Tibial nerve (tissue), 4 donors: ENCODE measurements at places on chromosomes 2 and 18. TPM values are rescaled to one million over a fixed set of nuclear protein-coding genes. Genes with fewer than 3 reads are reported as not detected.
A peak's percentile ranks its signal among the peaks of the same experiment; 100 is the strongest.

- H3K27ac ChIP-seq: no peak overlapping the region
- no peaks in the 10 kb centered on the region for H3K4me1 ChIP-seq
- H3K4me3 ChIP-seq: no peak overlapping the region
- DNase-seq: no peak
- H3K36me3 ChIP-seq: no peaks in the 10 kb centered on the region
Measured at GRCh38 chr2:230942920-230943896, 18.2 kb upstream of the GPR55 start.

GRCh38 chr2:11743366-11743765 lies 3.1 kb upstream of the LPIN1 start:
- H3K4me1 ChIP-seq: no peaks in the 10 kb centered on the region
- H3K36me3 ChIP-seq: no peaks in the 10 kb centered on the region
- no peak for DNase-seq
- H3K4me3 ChIP-seq: no peak overlapping the region
- H3K27ac ChIP-seq: peak overlapping the region; percentile 97

DNA sequence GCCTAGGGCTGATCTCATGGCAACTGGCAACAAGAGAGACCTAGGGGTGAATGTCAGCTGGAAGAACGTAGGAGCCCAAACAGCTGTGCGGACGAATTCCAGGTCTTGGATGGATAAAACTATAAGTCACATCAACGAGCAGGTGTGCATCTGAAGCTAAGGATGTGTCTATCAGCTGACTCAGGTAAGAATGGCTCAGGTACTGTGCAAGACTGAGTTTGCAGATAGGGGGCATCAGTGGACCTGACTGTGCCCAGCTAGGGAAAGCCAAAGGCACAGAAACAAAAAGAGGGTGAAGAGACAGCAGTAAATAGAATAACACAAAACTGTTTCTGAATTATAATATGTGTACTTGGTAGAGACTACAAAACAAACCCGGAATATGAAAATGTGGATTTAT lies 357.3 kb downstream of the ZEB2 start:
- H3K27ac ChIP-seq: no peak overlapping the region
- H3K27me3 ChIP-seq: no peaks in the 10 kb centered on the region
- no peak overlapping the region for H3K4me3 ChIP-seq
- no peaks in the 10 kb centered on the region for H3K4me1 ChIP-seq

DNA sequence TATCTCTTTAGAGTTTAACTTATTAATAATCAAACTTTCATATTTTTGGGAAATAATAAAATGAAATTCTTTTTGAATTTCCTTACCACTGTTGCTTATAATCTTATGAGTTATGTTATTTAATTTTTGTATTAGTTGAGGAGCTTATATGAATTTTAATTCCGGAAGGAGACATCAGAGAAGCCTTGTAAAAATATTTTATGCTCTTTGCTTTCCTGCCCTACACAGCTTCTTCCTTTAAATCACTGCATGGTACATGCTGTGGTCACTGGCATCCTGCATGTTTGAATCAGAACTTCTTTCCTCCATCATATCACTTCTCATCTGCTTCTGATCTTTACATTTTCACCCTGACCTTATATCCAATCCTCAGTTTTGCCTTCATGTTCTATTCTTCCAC lies 266.7 kb upstream of the ZSWIM2 start:
- no peak for DNase-seq
- H3K4me1 ChIP-seq: no peaks in the 10 kb centered on the region
- no peak overlapping the region for H3K27ac ChIP-seq

DNA sequence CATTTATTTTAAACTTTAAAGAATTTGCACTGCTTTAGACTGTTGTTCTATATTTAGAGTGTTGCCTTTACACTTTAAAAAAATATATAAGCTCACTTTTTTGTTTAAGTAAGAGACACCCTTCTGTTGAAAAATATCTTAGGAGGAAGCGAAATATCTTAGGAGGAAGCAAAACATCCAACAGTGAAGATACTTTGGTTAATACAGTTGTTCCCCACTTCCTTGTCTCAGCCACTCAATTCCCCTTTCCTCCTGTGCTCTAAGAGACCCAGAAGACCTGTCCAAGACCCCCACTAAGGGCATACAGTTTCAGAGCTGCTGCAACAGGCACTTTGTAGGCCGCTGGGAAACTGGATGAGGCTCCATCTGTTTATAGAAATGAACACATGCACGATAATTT lies 5.7 kb downstream of the SERPINB8 start:
- no peaks in the 10 kb centered on the region for H3K27me3 ChIP-seq
- H3K4me1 ChIP-seq: peaks cover 29% of the 10 kb centered on the region
- H3K36me3 ChIP-seq: no peaks in the 10 kb centered on the region
- H3K27ac ChIP-seq: no peak overlapping the region

DNA sequence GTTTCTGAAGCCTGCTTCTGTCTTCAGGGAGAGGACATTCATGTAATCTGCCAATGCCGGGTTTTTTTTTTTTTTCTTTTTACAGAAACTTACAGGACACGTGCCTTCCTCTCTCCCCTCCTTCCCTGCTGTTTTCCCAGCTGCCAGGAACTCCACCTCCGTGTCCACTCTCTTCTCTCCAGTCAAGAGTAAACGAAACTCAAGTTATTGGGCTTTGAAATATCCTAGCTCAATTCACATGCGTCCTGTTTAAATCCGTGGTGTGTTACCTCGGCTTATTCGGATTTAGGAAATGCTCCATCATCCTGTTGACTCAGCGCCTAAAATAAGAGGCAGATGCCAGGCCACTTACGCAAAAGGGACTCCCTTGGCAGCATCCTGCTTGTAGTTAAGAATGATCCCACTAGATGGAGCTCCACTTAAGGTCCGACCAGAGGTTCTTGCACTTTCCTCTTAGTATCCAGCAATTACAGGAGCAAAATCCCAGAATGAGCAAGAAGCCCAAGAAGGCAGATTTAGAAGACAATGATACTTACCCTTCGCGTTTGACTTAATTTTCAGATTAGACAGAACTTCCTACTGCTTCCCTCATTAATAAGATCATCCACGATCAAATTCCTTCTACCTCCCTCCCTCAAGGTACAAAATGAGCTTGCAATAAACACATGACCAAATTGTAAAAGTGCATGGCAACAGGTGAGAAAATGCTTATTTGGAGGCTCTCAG lies 97.2 kb upstream of the ZCCHC2 start:
- H3K27ac ChIP-seq: peak overlapping the region; percentile 70
- DNase-seq: peak; percentile 47
- H3K27me3 ChIP-seq: no peaks in the 10 kb centered on the region
- H3K4me1 ChIP-seq: peaks cover 4% of the 10 kb centered on the region
- no peaks in the 10 kb centered on the region for H3K36me3 ChIP-seq
- peak overlapping the region; percentile 10 for H3K4me3 ChIP-seq

DNA sequence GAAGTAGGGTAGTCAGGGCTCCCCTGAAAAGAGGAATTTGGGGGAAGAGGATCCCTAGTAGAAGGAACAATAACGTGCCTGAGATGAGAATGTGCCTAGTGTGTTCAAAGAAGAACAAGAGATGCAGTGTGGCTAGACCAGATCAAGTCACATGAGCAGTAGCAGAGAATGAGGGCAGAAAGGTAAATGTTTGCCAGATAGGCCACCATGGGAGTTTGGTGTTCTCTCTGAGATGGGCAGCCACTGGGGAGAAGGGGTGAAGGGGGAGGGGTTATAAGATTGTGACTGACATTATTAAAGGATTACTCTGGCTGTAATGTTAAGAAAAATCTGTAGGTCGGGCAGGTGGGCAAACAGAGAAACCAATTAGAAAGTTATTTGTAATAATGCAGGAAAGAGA lies 166.0 kb downstream of the LCLAT1 start:
- H3K27ac ChIP-seq: no peak overlapping the region
- DNase-seq: no peak
- no peak overlapping the region for H3K4me3 ChIP-seq
- no peaks in the 10 kb centered on the region for H3K27me3 ChIP-seq

- no peak overlapping the region for H3K4me3 ChIP-seq
- DNase-seq: no peak
- no peaks in the 10 kb centered on the region for H3K36me3 ChIP-seq
- H3K27me3 ChIP-seq: no peaks in the 10 kb centered on the region
- no peak overlapping the region for H3K27ac ChIP-seq
Measured at GRCh38 chr18:8139127-8139527, 470.1 kb upstream of the RAB12 start.

- no peaks in the 10 kb centered on the region for H3K36me3 ChIP-seq
- DNase-seq: no peak
- H3K27me3 ChIP-seq: no peaks in the 10 kb centered on the region
- H3K4me3 ChIP-seq: no peak overlapping the region
Measured at GRCh38 chr18:70506511-70506910, 217.7 kb downstream of the SOCS6 start.

- H3K27me3 ChIP-seq: no peaks in the 10 kb centered on the region
- H3K36me3 ChIP-seq: no peaks in the 10 kb centered on the region
- H3K4me1 ChIP-seq: no peaks in the 10 kb centered on the region
- H3K27ac ChIP-seq: peak overlapping the region; percentile 70
Measured at GRCh38 chr2:231411831-231412617, 16.5 kb downstream of the B3GNT7 start.

DNA sequence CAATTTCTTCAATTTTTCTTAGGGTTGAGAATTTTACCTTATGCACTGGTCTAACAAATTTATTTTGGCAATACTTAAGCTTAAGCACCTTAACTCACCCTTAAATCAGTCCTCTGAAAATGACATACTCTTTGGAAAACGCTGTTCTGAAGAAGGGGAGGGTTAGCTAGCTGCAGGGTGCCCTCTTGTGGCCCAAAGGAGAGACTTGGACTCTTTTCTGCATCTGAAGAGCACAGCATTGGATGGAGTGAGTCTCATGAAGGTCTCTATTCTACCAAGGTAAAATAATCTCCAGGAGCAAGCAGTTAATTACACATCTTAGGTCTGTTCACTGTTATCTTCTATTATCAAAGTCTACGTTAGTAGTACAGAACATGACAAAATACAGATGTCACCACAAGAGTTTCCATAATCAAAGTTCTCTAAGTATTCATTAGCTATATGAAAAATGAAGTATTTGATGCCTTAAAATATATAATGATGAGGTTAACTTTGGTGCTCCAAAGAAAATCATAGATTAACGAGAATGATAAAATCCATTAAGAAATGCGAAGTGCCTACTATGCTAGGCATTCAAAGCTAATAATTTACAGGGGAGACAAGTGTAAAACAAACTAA lies 24.4 kb downstream of the PUM2 start:
- peaks cover 6% of the 10 kb centered on the region for H3K4me1 ChIP-seq
- no peak overlapping the region for H3K4me3 ChIP-seq
- DNase-seq: no peak
- no peaks in the 10 kb centered on the region for H3K27me3 ChIP-seq
- peaks cover 4% of the 10 kb centered on the region for H3K36me3 ChIP-seq
- H3K27ac ChIP-seq: no peak overlapping the region

- peaks cover 11% of the 10 kb centered on the region for H3K27me3 ChIP-seq
- no peaks in the 10 kb centered on the region for H3K4me1 ChIP-seq
- DNase-seq: no peak
- no peak overlapping the region for H3K4me3 ChIP-seq
Measured at GRCh38 chr2:27566628-27567027, 16.2 kb upstream of the ZNF512 start.

DNA sequence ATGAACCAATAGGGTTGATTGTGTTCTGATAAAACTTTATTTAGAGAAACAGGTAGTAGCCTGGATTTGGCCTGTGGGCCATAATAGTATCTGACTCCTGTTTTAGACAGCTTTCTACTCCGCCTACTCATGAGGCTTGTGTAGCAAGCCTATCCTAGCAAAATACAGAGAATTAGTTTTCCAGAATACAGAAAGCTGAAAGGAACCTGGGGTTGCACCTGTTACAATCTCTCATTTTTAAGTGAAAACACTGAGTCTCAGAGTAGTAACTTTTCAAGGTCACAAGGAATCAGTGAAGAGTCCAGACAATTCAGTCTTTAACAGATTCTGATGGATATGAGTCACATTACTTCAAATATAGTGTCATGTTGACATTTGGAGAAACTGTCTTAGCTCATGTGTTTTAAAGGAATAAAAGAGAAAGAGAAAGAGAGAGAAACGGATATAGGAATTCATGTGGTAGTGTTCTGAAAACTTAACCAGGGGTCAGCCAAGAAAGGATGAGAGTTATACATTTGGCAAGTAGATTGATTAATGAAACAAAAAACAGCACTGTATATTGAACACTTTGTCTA lies 17.0 kb downstream of the ARHGAP28 start:
- no peak for DNase-seq
- H3K27ac ChIP-seq: no peak overlapping the region
- H3K27me3 ChIP-seq: no peaks in the 10 kb centered on the region
- no peak overlapping the region for H3K4me3 ChIP-seq
- H3K36me3 ChIP-seq: no peaks in the 10 kb centered on the region

DNA sequence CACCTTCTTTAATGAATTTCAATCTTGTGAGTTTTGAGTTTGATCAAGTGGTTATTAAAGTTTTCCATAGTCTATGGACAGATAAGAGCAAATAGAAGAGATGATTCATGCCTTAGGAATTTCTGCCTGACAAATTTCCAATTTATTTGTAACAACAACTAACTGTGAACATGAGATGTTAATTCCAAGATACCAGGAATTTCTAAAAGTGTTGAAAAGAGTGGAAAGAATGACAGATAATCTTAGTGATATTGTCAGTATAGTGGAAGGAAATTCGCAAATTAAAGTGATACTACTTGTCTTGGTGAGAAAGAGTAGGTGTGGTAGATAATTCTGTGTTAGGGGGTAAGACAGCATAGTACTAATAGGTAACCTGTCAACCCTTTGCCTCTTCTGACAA lies 82.4 kb downstream of the AGPS start:
- no peaks in the 10 kb centered on the region for H3K27me3 ChIP-seq
- H3K4me1 ChIP-seq: peaks cover 7% of the 10 kb centered on the region
- no peak overlapping the region for H3K4me3 ChIP-seq

DNA sequence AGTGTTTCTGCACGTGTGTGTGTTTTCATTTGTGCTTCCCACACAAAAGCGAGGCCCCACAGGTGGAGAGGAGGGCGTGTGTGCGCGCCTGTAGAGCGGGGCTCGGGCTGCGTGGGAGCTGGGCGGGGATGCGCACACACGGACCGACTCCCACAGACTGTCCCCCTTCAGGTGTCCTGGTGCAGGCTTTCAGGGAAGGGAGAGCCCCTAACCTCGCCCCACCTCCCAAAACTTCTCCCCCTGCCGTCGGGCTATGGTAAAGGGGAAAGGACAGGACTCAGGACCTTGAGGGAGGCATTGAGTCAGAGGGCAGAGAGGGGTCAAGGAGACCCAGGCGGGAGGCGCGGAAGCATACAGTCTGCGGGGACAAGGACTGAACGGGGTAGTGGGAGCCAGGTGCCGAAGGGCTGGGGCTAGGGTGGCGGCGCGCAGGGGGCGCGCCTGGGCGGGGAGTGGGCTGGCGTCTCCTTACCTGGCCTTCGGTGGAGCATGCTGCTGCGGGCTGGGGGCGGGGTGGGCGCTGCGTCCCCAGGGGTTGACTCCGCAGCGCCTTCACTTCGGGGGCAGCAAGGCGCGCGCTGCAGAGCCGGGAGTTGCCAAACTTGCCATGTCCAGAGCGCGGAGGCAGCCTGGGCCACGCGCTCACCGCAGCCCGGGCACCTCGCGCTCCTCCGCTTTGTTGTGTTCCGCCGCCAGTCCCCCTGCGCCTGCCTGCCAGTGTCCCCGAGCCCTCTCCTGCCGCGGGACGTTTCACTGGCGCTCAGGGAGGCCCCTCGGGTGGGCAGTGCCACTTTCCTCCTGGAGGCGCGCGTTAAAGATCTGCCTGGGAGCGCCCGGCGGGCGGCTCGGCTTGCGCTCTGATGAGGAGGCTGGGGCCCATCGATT lies 302.0 kb downstream of the NCKAP5 start:
- no peak overlapping the region for H3K27ac ChIP-seq
- peak overlapping the region; percentile 40 for H3K4me3 ChIP-seq
- H3K4me1 ChIP-seq: no peaks in the 10 kb centered on the region

The TWIST2 gene
- 101 TPM for total RNA-seq

The SNORC gene
- 24.0 TPM for total RNA-seq

The SGPP2 gene
- not detected for total RNA-seq

The SERPINB12 gene
- total RNA-seq: not detected

The MARCO gene
- 12.4 TPM for total RNA-seq

The ANKMY1 gene
- total RNA-seq: 24.0 TPM

The RNF144A gene
- 33.7 TPM for total RNA-seq

The MYO5B gene
- total RNA-seq: 7.5 TPM

The ARHGAP25 gene
- total RNA-seq: 4.3 TPM
